ENCODE measurements at places on chromosomes 12 and 14.

DNA sequence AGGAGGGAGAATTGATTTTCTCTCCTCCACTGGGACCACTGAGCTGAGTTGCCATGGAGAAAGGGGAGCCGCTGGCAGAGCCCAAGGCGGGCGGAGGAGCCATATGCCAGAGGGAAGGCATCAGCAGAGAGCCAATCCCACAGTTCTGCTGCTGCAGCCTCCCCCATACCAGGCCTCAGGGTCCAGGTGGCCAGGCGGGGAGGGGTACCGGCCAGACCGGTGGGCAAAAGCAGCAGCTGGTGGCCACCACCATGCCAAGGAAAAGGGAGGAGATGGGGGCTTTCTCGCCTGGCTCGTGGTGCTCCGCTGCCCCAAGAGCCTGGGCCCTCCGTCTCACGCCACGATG lies 72.8 kb downstream of the PITPNM2 start:
- DNase-seq: no peak

DNA sequence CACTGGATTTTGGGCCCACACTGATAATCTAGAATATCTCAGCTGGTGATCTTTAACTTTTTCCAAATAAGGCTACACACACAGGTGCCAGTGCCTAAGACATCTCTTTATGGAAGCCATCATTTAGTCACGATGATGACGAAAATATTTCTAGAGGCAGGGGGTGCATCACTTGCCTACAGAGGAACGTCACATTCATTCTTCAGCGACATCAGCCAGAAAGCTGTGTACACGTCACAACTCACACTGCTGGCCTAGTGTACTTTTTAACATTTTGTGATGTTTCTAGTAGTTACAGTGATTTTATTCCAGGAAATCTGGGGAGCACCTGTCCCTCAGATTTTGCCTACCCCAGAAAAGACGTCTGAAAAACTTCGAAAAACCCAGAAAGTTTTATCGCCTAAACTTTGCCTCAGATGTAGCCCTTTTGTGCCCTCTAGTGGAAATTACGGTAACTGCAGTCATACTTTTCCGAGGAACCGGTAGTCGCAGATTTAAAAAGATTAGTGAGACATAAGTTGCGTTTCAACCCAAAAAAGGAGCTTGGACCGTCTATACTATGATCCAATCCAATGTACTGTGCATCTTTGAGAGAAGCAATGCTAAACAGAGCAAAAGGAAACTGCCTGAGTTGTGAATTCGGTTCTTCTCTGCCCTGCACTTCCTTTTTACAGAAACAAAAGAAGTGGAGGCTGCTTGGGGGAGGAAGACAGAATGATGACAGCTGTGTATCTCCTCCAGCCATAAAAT lies 64.3 kb upstream of the STON2 start:
- peak; percentile 86 for DNase-seq

GRCh38 chr12:39966256-39966655 lies 139.6 kb downstream of the SLC2A13 start:
- DNase-seq: no peak

DNA sequence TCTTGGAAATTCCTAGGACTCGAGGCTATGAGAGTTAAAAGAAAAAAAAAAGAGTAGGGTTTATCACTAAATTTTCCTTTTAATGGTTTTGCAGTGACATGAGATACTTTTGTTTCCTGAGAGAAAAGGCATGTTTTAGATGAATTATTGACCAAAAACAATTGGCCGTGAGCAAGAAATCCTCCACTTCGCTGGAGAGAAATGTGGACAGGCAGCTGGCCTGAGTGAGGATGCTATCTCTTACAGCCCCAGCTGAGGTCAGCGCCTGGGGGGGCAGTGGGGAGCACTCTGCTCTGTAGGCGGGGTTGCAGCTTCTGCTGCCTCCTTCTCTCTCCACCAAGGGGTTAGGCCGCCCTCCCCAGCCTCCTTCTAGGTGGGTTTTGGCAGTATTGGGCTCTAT lies 54.7 kb downstream of the PRIMA1 start:
- DNase-seq: no peak

DNA sequence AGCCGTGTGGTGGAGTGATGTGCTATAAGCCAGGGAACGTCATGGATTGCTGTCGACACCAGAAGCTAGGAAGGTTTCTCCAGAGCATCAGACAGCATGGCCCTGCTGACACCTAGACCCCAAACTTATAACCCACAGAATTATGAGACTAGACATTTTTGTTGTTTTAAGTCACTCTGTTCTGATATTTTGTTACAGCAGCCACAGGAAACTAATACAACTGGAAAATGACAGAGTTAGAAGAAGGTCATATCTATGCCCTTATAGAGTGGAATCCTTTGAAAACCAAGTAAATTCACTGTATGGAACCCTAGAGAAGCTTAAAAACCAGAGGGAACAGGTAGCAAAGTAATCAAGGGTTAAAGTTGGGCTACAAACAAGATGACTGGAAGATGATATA lies 42.5 kb downstream of the SPTLC2 start:
- DNase-seq: no peak

- DNase-seq: no peak
Observed at GRCh38 chr14:82647088-82647810, 1113.6 kb upstream of the SEL1L start.
